Fibroblast of the aortic adventitia (primary cell): ENCODE measurements at places on chromosomes 13 and 19.
A peak's percentile ranks its signal among the peaks of the same experiment; 100 is the strongest.

DNA sequence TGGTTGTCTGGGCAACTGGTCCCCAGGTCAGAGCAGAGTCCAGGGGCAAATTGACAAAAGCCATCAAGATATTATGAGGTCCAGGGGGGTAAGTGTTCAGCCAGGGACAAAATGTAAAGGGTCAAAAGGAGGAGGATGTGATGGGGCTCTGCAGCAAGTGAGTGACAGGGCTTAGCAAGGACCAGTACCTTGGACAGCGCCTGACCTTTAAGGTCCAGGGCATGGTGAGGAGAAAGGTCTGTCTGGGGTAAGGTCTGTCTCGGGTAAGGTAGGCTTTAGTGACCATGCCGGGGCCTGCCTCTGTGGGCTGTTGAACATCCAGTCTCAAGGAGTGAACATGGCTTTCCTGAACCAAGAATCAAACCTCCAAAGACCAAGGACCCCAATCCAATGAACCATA, 6.3 kb upstream of the ZNF358 start:
- no peak for DNase-seq

- DNase-seq: no peak
These were observed 11.1 kb downstream of the FTL start for GRCh38 chr19:48975947-48976847.

GRCh38 chr13:103539265-103539664, 473.0 kb upstream of the SLC10A2 start:
- DNase-seq: no peak

DNA sequence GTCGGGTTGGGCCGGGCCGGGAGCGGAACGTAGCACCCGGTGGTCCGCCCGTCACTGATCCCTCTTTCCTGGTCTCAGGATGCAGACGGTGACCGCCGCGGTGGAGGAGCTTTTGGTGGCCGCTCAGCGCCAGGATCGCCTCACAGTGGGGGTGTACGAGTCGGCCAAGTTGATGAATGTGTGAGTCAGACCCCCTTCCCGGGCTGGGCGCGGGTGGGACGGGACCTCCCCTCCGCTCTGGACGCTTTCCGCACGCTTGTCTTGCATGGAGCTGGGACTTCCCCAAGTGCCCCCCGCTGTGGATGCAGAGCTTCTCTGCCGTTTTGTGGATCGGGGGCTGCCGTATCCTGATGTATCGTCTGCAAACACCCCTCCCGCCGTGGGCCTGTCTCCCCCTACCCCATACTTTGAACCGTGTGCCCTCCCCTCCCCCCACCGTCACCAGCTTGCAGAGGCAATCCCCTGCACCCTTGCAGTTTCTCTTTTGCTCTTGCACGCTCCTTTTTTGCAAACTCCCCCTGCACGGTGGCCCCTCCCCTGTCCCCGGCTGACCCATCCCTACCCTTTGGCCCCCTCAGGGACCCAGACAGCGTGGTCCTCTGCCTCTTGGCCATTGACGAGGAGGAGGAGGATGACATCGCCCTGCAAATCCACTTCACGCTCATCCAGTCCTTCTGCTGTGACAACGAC, 669 bp downstream of the GADD45B start:
- peak; percentile 64 for DNase-seq

DNA sequence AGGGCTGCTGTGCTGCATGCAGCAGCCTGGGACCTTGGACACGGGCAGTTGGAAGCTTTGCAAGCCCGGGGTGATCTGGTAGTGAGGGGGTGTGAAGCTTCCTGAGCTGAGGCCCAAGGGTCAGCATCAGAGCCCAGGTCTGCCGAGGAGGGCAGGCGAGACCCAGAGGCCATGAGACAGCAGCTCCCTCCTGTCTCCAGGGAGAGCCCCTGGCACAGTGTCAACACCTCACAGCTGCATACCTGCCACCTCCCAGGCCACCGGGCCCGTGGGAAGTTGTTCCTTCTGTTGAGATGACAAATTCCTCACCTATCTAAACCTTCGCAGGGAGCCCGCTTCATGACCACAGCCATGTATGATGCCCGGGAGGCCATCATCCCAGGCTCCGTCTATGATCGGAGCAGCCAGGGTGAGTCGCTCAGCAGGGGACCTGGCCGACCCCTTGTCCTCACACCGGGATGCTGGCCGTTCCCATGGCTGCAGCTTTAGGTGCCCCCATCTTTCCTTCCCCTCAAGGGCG, 32.1 kb downstream of the CERS1 start:
- no peak for DNase-seq

DNA sequence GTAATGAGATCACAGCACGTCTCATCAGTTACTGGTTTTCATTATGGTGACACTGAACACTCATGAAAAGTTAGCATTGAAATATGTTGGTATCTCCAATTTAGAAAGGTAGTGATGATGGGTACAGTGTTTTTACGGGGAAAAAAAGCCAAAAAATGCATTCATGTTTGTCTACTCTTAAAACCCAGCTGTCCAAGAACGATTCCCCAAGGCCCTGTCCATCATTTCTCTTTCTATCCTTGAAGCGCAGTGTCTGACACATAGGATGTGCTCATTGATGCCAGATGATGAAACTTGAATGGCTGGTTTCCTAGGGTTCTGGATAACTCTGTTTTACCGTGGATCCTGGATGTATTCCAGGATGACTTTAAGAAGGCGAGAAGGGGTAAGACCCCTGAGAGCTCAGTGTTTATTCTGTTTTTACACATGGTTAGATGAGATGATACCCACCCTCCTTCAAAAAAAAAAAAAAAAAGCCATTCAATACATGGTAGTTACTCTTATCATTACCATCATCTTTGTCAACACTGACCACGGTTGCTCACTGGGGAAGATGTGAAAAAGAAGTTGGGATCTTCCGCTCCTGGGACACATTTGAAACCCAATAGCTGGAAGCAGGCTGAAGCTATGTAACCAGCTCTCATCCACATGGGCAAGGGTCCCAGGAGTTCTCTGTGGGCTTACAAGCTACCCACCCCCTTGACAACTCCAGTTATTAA, 22.5 kb downstream of the SERP2 start:
- no peak for DNase-seq

- DNase-seq: peak; percentile 68
These were observed 1.1 kb downstream of the PPP1R12C start for GRCh38 chr19:55116232-55116858.

DNA sequence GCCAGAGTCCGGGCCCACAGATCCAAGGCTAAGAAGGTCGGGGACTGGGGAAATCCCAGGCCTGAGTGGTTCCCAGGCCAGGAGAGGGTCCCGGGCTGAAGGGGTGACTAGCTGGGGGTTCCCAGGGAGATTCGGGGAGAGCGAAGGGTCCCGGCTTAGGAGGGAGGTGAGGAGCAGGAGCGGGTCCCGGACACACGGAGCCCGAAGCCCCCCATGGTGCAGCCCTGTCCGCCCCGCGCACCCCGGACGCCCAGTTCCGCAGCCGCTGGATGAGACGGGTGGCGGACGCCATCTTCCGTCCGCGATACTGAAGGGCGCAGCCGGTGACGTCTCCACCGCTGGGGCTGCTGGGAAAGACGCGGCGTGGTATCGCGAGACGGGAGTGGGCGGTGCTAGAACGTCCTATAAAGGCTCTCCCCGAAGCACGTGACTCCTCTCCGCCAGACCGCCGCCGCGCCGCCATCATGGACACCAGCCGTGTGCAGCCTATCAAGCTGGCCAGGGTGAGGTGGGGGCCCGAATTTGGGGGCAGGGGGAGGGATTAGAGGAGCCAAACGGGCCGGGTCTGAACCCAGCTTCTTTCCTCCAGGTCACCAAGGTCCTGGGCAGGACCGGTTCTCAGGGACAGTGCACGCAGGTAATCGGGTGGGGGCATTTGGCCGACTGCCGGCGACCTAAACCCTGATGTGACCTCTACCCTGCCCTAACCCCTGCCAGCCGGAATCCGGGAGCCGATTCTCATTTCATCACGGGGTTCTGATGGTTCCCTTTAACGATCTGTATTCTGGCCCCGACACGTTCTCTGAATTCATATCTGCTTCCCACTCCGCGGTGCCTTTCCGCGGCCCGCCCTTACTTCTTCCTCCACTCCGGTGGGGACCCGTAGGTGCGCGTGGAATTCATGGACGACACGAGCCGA, at the start of the genes NDUFA7 and RPS28:
Gene NDUFA7 (minus strand): TSS at position 309 of the 919 bp plus-strand sequence. CDS start 17 bp downstream, at position 292.
Gene RPS28 (plus strand): TSS at position 430 of the 919 bp plus-strand sequence. CDS start 35 bp downstream, at position 465.
- peak; percentile 96 for DNase-seq

DNA sequence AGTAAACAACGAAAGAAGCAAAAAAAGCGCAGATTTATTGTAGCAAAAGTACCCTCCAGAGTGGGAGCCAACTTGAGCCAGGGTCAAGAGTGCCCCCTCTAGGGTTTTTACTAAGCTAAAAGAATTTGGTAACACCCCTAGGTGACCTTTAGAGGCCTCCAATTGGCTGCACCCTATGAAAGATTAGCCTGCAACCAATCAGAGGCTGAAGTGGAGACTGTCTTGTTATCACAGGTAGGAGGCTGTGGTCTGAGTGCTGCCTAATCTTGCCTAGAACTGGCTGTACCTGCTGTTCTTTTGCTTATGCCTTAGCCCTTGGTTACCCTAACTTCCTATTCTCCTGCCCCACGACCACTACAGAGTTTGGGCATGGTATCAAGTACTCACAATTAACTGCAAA, 38.3 kb downstream of the ANKRD10 start:
- DNase-seq: no peak

- no peak for DNase-seq
These were observed 24.5 kb downstream of the UQCRFS1 start for GRCh38 chr19:29188289-29189032.

DNA sequence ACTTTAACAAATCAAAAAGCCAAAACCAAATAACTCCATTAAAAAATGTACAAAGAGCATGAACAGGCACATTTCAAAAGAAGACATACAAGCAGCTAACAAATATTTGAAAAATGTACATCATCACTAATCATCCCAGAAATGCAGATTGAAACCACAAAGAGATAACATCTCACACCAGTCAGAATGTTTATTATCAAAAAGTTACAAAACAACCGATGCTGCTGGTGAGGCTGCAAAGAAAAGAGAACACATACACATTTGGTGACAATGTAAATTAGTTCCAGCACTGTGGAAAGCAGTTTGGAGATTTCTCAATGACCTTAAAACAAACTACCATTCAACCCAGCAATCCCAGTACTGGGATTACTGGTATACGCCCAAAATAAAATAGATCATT, 756.0 kb upstream of the PCDH20 start:
- no peak for DNase-seq

GRCh38 chr13:90690458-90691080, 656.9 kb upstream of the MIR17HG start:
- DNase-seq: peak; percentile 88

GRCh38 chr13:39016787-39017186, 21.1 kb downstream of the PROSER1 start:
- DNase-seq: peak; percentile 13

GRCh38 chr19:5292453-5292821, 48.2 kb downstream of the PTPRS start:
- no peak for DNase-seq

- DNase-seq: no peak
These were observed 8.5 kb downstream of the TRAPPC5 start for GRCh38 chr19:7689165-7689564.

GRCh38 chr13:31610270-31610998, 128.9 kb upstream of the RXFP2 start:
- no peak for DNase-seq

GRCh38 chr19:57651654-57651996, 17.1 kb upstream of the ZSCAN4 start:
- no peak for DNase-seq

- DNase-seq: no peak
These were observed 190.4 kb downstream of the DCLK1 start for GRCh38 chr13:35940734-35941133.

DNA sequence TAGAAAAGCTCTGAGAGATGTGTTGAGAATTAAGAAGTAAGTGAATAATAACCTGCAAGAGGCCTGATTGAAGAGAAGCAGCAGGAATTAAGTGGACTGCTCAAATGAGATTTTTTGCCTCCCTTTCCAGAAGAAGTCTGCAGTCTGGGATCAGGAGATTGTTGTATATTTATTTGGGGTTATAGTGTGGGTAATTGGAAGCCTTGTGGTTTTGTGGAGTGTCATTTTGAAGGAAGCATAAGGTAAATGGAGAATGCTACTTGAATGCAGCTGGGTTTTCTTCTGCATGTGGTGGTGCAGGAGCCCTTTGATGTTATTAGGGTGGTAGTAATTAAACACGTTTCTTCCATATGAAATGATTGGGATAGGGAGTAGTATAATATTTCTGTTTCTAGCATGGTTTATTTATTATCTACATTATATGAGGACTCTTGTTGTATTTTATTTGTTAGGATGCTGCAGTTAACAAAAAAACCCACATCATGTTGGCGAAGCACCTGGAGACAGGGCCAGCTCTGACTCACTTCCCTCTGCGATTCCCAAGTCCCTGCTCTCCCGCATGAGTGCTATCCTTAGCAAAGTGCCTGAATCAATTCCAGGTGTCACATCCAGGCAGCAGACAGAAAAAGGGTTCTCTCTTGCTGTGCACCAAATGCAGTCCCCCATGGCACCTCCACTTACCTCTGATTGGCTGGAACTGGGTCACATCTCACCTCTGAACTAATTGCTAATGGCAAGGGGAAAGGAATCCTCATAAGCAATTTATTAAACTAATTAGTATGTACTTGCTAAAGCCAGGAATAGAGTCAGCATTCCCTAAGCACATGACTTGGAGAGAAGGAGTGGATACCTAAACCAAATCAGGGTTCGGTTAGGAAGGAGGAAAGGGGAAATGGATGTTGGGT, 54.8 kb downstream of the DGKH start:
- DNase-seq: peak; percentile 42

DNA sequence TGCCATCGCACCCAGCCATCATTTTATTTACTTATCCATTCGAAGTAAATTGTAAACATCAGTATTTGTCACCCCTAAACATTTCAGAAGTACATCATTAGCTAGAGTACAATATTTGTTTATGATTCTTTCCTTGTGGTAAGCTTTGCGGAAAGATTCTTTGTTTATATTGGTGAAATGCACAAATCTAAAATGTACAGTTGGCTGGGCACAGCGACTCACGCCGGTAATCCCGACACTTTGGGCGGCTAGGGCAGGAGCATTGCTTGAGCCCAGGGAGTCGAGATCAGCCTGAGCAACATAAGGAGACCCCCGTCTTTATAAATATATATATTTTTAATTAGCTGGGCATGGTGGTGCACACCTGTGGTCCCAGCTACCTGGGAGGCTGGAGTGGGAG, 10.1 kb downstream of the LGALS7B start:
- no peak for DNase-seq

DNA sequence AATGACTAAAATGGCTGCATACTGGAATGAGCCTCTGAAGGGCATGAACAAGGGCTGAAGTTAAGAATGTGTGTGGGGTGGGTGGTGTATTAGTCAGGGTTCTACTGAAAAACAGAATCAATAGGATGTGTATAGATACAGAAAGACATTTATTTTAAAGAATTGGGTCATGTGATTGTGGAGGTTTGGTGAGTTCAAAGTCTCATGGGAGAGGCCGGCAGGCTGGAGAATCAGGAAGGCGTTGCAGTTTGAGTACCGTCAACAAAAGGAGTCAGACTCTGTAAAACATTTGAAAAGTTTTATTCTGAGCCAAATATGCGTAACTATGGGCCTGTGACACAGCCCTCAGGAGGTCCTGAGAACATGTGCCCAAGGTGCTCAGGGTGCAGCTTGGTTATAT, 24.5 kb upstream of the CYSLTR2 start:
- DNase-seq: no peak

GRCh38 chr13:46382224-46382623, 4.8 kb downstream of the RUBCNL start:
- DNase-seq: no peak

- DNase-seq: no peak
These were observed 2.7 kb upstream of the ZNF345 start for GRCh38 chr19:36847968-36848367.
